ENCODE measurements at places on chromosomes 13 and 19. TPM values are rescaled to one million over a fixed set of nuclear protein-coding genes. Genes with fewer than 3 reads are reported as not detected.

The SULT2A1 gene
- total RNA-seq: not detected

The ZNF229 gene
- total RNA-seq: 16.8 TPM

The RAB3A gene
- 0.33 TPM for total RNA-seq

DNA sequence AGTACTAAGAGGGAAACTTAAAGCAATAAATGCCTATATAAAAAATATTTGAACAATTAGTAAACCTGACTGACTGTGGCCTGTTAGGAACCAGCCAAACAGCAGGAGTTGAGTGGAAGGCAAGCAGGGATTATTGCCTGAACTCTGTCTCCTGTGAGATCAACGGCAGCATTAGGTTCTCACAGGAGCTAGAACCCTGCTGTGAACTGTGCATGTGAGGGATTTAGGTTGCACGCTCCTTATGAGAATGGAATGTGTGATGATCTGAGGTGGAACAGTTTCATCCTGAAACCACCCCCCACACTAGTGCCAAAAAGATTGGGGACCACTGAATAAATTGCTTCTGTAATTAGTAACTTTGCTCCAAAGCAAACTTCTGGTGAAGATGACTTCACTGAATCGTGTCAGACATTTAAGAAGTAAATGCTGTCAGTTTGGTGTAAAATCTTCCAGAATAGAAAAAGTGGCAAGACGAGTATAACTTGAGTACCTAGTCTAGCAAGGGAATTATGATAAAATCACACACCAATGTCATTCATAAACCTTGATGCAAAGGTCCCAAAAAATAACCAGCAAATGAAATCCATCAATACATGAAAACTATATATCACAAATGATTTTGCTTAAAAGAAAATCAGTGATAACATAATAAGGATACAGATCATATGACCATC, 53.8 kb downstream of the SLC6A16 start:
- no peak for DNase-seq

GRCh38 chr19:7265963-7266362, 28.3 kb downstream of the INSR start:
- DNase-seq: no peak

Measured in mammary epithelial cell (primary cell).